ENCODE measurements at places on chromosomes 7 and 10.

- no peak for DNase-seq
Measured at GRCh38 chr10:18474118-18474455, 177.3 kb downstream of the NSUN6 start.

DNA sequence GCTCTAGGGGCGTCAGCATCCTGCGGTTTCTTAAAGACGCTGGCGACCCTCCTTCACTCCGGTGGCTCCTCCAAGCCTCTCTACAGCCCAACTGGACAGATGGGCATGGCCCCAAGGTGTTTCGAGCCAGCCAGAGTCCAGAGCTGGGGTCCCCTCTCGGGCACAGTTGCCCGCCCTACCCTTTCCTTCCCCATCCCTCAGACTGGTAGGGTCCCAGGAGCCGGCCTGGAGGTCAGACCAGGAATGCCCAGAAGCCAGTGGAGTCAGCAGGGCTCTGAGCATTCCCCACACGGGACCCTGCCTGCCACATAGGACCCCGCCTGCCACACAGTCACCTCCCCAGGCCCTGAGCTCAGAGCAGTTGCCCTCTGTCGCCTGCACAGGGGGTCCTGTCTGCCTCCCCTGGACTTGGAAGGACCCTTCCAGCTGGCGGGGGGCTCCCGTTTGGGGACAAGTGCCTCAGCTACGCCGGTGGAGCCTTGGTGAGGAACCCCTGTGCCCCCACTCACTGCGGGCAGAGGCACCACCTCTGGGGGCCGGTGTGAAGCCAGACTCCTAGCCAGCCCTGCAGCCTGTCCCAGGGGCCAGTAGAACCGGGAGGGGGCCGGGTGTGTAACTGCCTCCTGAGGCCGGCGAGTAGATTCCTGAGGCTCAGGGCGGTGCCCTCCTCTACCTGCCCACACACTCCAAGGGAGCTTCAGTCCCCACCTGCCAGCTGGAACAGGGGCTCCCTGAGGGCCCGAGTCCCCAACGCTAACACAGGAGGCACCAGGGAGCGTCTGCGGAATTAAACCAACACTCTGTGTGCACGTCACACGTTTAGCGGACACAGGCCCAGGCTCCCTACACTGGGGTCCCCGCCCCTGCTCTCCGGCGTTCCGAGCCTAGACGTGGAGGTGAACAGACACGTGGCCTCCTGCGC, 19.4 kb upstream of the PDGFA start:
- DNase-seq, result no peak

- no peak for DNase-seq
Measured at GRCh38 chr10:104085801-104086400, at the start of gene COL17A1. Gene COL17A1 (minus strand): TSS chr10:104085880. CDS start chr10:104080673, 5,207 bp downstream.

- no peak for DNase-seq
Measured at GRCh38 chr10:31017534-31018355, 13.9 kb downstream of the ZNF438 start.

Data from OCI-M1 (cell line).